Ovary (tissue), 10 donors: ENCODE measurements at places on chromosomes 6 and 20. TPM values are rescaled to one million over a fixed set of nuclear protein-coding genes. Genes with fewer than 3 reads are reported as not detected.

- no peak for DNase-seq
- H3K36me3 ChIP-seq = no peaks in the 10 kb centered on the region
- no peak overlapping the region for H3K27ac ChIP-seq
- no peaks in the 10 kb centered on the region for H3K27me3 ChIP-seq
- peaks cover 7% of the 10 kb centered on the region for H3K4me1 ChIP-seq
- no peak overlapping the region for H3K4me3 ChIP-seq
Measured at GRCh38 chr6:169370054-169370453, 116.4 kb upstream of the THBS2 start.

DNA sequence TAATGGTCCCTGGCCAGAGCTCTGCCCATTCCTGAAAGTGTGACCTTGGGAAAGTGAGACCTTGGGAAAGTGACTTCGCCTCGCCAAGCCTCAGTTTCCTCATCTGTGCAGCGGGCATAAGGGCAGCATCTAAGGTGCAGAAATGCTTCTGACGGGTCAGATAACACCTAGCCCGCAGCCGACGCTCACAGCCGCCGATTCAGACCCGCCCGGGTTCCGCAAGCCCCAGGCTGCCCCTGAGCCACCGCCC lies 486 bp downstream of the FKBP1A start:
- DNase-seq = no peak
- H3K4me3 ChIP-seq = peak overlapping the region; percentile 82
- peak overlapping the region; percentile 74 for H3K27ac ChIP-seq
- H3K27me3 ChIP-seq = no peaks in the 10 kb centered on the region

DNA sequence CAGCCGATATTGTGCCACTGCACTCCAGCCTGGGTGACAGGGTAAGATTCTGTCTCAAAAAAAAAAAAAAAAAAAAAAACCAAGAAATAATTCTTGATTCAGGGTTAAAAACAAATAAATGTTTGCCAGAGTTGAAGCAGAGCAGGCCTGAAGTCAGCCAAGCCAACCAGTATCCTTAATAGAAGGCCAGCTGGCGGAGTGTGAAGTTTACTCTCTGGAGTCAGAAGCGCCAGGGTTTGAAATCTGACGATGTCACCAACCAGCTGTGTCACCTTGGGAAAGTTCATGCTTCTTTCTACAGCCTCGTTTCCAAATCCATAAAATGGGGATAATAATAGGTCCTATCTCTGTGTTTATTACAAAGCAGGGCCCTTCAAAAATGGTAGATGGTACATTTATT lies 73.0 kb upstream of the ENPP5 start:
- no peak overlapping the region for H3K4me3 ChIP-seq
- no peak overlapping the region for H3K27ac ChIP-seq
- H3K4me1 ChIP-seq = peaks cover 14% of the 10 kb centered on the region

DNA sequence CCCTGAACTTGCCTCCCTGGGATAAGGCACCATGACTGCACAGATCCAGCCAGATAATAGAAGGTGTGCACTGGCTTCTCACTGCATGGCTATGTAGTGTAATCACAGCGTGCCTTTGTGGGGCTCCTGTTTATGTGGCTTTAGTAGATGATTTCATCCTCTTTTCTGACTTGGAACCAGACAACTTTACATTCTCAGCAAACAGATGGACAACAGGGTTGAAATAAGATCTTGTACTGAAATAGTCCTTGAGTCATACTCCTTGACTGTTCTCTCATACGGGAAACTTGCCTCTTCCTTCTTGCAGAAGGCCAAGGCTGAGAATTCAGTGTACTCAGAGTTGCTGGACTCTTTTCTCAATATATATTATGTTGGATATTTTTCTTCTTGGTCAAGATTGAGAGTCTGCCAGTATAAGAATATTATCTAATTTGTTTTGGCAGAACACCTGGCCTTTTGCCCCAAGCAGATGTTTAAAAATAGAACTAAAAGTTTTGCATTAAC lies 25.0 kb upstream of the RNF144B start:
- no peak overlapping the region for H3K4me3 ChIP-seq
- H3K27me3 ChIP-seq = no peaks in the 10 kb centered on the region
- DNase-seq = no peak
- no peaks in the 10 kb centered on the region for H3K36me3 ChIP-seq

DNA sequence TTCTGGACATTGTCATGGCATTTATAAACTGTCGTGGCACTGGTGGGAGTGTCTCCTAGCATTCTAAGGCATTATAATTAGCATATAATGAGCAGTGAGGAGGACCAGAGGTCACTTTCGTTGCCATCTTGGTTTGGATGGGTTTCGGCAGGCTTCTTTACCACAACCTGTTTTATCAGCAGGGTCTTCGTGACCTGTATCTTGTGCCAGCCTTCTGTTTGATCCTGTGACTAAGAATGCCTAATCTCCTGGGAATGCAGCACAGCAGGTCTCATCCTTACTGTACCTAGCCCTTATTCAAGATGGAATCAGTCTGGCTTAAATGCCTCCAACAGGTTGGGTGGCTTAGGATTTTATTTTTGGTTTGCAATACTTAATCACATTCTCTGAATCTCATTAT lies 142.7 kb upstream of the GGTLC1 start:
- H3K4me3 ChIP-seq = no peak overlapping the region
- no peaks in the 10 kb centered on the region for H3K4me1 ChIP-seq
- H3K27me3 ChIP-seq = no peaks in the 10 kb centered on the region
- H3K27ac ChIP-seq = no peak overlapping the region
- H3K36me3 ChIP-seq = no peaks in the 10 kb centered on the region
- DNase-seq = no peak

GRCh38 chr20:31841928-31842327 lies 3.5 kb downstream of the FOXS1 start:
- H3K4me3 ChIP-seq = no peak overlapping the region
- peak overlapping the region; percentile 58 for H3K27ac ChIP-seq
- DNase-seq = peak; percentile 66
- H3K36me3 ChIP-seq = no peaks in the 10 kb centered on the region
- no peaks in the 10 kb centered on the region for H3K27me3 ChIP-seq

PFDN6 gene
- total RNA-seq = 42.0 TPM

SNAP91 gene
- 2.0 TPM for total RNA-seq

RAD21L1 gene
- not detected for total RNA-seq

DNA sequence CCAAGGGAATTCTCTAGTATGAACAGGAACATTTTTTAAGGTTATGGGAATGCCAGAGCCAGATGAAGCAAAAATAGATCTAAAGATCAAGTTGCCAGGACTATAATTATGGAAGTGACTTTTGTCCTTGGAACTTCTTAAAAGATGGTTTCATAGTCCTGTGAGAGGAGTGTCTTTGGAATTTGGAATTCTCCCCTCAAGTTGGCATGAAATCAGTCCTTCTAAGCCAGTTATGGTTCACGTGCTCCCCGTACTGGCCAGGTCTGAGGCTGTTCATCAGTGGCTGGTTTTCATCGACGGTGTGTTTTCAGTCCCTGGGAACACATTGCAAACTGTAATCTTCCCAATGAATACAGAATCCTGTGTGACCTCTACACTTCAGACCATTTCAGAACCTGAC lies 63.1 kb downstream of the VGLL2 start:
- DNase-seq = no peak
- no peaks in the 10 kb centered on the region for H3K36me3 ChIP-seq
- no peaks in the 10 kb centered on the region for H3K27me3 ChIP-seq
- H3K27ac ChIP-seq = no peak overlapping the region
- H3K4me1 ChIP-seq = no peaks in the 10 kb centered on the region
- H3K4me3 ChIP-seq = no peak overlapping the region

HCK gene
- 3.1 TPM for total RNA-seq

KCNB1 gene
- 4.1 TPM for total RNA-seq

GRCh38 chr6:11525468-11526155 lies 11.9 kb upstream of the TMEM170B start:
- H3K27me3 ChIP-seq = no peaks in the 10 kb centered on the region
- no peaks in the 10 kb centered on the region for H3K4me1 ChIP-seq
- H3K4me3 ChIP-seq = no peak overlapping the region

PDRG1 gene
- 9.2 TPM for total RNA-seq

ABT1 gene
- total RNA-seq = 12.7 TPM

- DNase-seq = no peak
- H3K36me3 ChIP-seq = no peaks in the 10 kb centered on the region
- no peak overlapping the region for H3K4me3 ChIP-seq
- H3K27me3 ChIP-seq = no peaks in the 10 kb centered on the region
- no peaks in the 10 kb centered on the region for H3K4me1 ChIP-seq
Measured at GRCh38 chr6:27128311-27129094, 119.0 kb upstream of the PRSS16 start.

GRCh38 chr6:164859816-164860215 lies 449.6 kb downstream of the C6orf118 start:
- no peak overlapping the region for H3K4me3 ChIP-seq
- no peak overlapping the region for H3K27ac ChIP-seq
- no peaks in the 10 kb centered on the region for H3K36me3 ChIP-seq
- H3K4me1 ChIP-seq = no peaks in the 10 kb centered on the region

HLA-DPA1 gene
- 11.8 TPM for total RNA-seq

DNA sequence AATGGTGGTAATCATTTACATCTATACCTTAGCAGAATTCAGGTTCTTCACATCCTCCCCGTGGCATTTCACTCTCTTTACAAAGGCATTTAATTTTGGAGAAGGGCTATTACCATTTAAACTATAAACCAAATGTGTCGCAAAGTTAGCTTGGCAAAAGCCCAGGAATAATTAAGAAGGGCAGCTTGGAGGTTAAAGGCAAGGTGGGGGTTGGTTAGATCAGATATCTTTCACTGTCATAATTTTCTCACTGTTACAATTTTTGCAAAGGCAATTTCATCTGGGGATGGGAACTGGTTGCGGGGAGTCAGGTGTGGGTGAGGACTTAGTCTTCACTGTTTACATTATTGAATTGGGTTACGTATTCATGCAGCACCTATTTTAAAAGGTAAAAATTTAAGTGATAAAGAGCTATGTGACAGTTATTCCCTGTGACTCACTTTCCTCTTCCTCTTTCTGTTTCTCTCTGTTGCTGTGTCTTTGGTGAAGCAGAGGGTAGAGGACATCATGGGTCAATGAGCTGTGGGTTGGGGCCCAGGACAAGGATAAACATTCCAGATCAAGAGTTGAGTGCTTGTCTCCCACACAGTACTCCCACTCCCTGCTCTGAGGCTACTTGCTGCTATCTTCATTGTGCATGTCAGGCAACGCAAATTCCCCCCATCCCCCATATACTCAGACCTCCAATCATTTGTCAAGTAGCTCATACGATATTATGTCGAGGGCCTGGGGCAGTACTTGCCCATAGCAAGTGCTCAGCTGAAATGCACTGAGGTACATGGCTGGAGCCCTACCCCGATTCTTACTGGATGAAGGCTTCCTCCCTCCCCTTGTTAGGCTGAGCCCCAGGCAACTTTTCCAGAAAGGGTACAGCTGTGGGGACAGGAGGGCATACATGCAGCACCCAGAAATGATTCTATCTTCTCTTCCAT lies 223.1 kb upstream of the MYLIP start:
- H3K27ac ChIP-seq = no peak overlapping the region
- DNase-seq = no peak
- no peaks in the 10 kb centered on the region for H3K36me3 ChIP-seq
- H3K4me1 ChIP-seq = no peaks in the 10 kb centered on the region

DNA sequence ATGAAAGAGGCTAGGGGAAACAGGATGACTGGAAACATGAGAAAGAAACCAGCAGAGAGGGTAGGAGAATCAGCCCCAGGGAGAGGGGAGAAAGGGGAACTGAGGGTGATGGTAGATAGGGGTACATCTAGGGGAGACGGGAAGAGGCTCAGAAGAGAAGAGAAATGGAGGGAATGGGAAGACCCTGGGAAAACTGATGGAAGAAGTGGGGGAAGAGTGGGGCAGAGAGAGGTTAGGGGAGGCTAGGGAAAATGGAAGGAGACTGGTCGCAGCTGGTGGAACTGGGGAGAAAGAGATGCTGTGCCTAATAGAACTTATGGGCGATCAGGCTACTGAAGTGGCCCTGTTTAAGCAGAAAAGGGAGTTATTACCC lies 548 bp downstream of the PROCR start:
- H3K36me3 ChIP-seq = no peaks in the 10 kb centered on the region
- DNase-seq = no peak
- H3K4me1 ChIP-seq = peaks cover 2% of the 10 kb centered on the region
- no peaks in the 10 kb centered on the region for H3K27me3 ChIP-seq
- H3K27ac ChIP-seq = no peak overlapping the region

GRCh38 chr6:101231606-101232235 lies 161.8 kb upstream of the GRIK2 start:
- no peak for DNase-seq
- no peaks in the 10 kb centered on the region for H3K4me1 ChIP-seq
- no peaks in the 10 kb centered on the region for H3K36me3 ChIP-seq
- H3K4me3 ChIP-seq = no peak overlapping the region

- H3K36me3 ChIP-seq = no peaks in the 10 kb centered on the region
- no peaks in the 10 kb centered on the region for H3K27me3 ChIP-seq
- no peak overlapping the region for H3K4me3 ChIP-seq
- H3K27ac ChIP-seq = no peak overlapping the region
- DNase-seq = no peak
Measured at GRCh38 chr6:107026965-107027364, 1.0 kb upstream of the MTRES1 start.

GRCh38 chr6:73680289-73680918 lies 15.6 kb upstream of the CD109 start:
- no peak overlapping the region for H3K4me3 ChIP-seq
- no peaks in the 10 kb centered on the region for H3K27me3 ChIP-seq
- H3K36me3 ChIP-seq = no peaks in the 10 kb centered on the region
- H3K4me1 ChIP-seq = no peaks in the 10 kb centered on the region
- DNase-seq = no peak
- no peak overlapping the region for H3K27ac ChIP-seq

GRCh38 chr6:2739335-2739734 lies 11.4 kb downstream of the MYLK4 start:
- H3K36me3 ChIP-seq = no peaks in the 10 kb centered on the region
- H3K27me3 ChIP-seq = no peaks in the 10 kb centered on the region
- no peaks in the 10 kb centered on the region for H3K4me1 ChIP-seq
- H3K27ac ChIP-seq = no peak overlapping the region
- no peak overlapping the region for H3K4me3 ChIP-seq

DNA sequence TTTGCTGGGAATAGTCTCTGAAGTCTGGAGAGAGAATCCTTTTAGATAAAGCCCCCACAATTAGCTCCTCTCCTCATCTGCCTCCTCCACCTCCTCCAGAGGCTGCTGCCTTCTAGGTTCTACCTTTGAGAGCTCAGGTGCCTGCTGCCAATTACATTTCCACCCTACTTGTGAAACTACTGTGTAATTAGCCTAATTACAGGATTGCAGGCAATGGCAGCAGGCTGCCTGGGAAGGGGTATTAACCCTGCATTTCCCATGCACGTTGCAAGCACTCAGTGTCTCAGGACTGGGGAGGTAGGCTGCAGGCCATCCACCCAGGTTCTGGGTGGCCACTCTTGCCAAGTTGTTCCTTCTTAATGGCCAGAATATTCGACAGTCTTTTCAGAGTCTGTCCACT lies 215.6 kb upstream of the ZNF217 start:
- H3K4me3 ChIP-seq = no peak overlapping the region
- H3K36me3 ChIP-seq = no peaks in the 10 kb centered on the region
- no peak overlapping the region for H3K27ac ChIP-seq
- H3K4me1 ChIP-seq = no peaks in the 10 kb centered on the region
- DNase-seq = no peak

- no peak overlapping the region for H3K4me3 ChIP-seq
- no peaks in the 10 kb centered on the region for H3K36me3 ChIP-seq
- H3K27me3 ChIP-seq = no peaks in the 10 kb centered on the region
Measured at GRCh38 chr20:33852626-33853506, 41.7 kb downstream of the CHMP4B start.

RGS17 gene
- total RNA-seq = 0.30 TPM
